ENCODE measurements at places on chromosomes 4 and X.

GRCh38 chr4:186900984-186901383, 177.3 kb upstream of the FAT1 start:
- no peak for DNase-seq

DNA sequence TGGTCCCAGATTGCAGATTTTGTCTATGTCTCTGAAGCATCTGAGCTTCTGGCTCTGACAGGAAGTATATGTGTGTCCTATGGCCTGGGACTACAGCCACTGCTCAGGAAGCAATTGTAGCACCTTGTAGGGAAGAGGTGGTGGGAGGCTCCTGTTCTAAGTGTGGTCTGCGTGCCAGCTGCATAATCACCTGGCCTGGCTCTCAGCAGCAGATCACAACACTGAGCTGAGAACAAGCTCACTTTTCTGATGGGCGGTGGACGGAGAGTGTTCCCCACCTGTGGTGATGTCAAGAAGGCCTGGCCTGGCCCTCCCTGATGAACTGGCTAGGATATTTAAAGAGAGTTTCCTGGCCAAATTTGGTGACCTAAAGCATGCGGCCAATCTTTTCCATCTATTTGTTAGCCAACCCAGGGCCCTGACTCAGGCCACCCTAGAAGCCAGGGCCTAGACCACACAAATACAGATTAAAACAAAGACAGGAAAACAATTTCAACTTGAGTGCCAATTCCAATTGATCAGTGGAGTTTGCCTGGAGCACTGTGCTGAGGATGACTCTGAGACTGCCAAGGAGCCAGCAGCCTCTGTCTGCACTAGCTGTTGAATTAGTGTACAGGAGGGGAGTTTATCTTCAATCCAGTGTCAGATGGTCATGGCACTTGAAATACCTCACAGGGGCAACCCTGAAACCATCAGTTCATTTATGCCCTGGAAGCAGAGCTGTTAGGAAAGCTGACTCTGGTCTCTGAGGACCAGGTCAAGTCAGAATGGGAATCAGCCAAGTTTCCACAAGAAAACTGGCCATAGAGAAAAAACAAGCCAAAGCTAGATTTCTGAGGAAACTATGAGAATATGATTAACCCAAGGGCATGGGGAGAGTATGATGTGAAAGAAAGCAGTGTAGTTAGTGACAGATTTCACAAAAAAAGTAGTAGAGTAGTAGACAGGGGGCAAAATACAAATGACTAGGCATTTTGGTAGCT, 47.4 kb downstream of the PRDM5 start:
- DNase-seq, result no peak

DNA sequence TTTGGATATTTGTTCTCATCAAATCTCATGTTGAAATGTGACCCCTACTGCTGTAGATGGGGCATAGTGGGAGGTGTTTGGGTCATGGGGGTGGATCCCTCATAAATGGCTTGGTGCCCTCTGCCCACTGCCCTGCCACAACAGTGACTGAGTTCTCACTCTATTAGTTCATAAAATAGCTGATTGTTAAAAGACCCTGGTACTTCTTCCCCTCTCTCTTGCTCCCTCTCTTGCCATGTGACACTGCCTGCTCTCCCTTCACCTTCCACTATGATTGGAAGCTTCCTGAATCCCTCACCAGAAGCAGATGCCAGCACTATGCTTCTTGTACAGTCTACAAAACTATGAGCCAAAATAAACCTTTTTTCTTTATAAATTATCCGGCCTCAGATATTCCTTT, 182.2 kb downstream of the CAMK2D start:
- no peak for DNase-seq

DNA sequence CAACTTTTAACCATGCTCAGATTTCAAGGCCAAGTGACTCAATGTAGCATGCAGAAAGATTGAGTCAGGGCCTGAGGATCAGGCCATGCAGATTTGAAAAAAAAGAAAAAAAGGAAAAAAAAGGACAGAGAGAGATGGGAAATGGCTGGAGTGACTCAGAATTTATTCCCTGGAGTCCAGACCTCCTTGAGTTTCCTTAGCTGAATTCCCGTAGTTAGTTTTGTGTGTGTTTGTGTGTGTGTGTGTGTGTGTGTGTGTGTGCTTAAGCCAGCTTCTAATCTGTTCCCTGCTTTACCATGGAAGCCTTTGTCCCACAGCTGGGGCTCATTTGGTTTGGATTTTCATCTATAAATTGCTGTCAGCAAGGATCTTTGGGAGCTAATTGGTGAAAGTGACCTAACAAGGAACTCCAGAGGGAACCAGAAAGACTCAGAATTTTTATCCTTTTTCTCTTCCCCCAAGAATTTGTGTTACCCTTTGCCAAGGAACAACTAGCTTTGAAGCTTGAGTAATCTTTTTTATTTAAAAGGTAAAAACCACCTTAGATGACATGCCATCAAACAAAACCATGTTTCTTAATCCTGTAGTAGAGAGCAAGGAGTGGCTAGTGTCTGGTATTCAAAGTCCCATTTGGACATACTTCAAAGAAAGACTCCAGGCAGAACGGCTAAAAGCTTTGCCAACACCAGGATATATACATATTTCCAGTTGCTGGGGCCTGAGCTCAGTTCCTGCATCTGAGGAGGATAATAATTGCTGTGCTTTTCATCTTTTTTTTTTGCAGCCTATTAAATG, 109.0 kb upstream of the DDIT4L start:
- no peak for DNase-seq

GRCh38 chrX:114065577-114066223, 518.2 kb upstream of the HTR2C start:
- DNase-seq, result no peak

DNA sequence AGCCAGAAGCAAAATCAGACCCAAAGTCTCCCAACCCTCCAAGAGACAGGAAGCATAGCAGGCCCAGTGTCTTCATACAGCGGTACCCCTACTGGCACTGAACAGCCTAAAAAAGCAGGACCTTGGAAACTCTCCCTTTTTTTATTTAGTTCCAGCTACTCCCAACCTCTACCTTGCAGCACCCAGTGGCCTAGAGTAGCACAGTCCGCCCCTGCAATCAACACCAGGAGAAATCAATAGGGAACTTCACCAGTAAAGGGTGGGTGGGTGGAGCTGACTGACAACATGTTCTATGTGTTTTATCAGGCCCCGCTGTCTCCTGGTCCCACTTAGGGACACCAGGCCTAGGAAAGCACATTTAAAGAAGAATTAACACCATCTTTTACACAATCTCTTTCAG, 378.5 kb upstream of the CT83 start:
- no peak for DNase-seq

DNA sequence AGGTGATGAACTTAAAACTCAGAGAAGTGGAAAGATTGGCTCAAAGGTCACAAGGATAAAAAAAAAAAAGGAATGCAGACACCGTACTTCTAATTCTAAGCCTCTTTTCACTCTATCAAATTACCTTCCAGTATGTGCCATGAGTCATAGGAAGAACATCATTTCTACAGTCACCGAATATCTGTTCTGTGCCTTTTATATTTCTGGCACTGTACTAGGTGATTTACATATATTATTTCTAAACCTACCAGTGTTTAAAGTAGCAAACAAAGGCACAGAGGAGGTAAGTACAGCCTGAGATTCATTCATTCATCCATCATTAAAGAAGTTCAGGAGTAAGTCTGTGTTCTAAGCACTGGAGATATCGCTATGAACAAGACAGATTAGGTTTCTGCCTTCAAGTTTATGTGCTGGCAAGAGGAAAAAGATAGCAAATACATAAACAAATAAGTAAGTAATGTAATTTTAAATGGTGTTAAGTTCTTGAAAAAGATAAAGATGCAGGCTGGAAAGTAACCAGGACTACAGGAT, 65.3 kb downstream of the PALLD start:
- DNase-seq, result no peak

GRCh38 chr4:74535512-74535911, 90.6 kb downstream of the AREG start:
- no peak for DNase-seq

GRCh38 chr4:152981278-152981677, 45.2 kb downstream of the FHDC1 start:
- DNase-seq, result no peak

- DNase-seq, result no peak
Observed at GRCh38 chr4:171478181-171478580, 335.0 kb upstream of the GALNTL6 start.

GRCh38 chr4:154018659-154019058, 229.8 kb upstream of the SFRP2 start:
- no peak for DNase-seq

- DNase-seq, result no peak
Observed at GRCh38 chr4:48780865-48781214, 761 bp upstream of the FRYL start.

All from GM13976 (cell line).